ENCODE measurements at places on chromosomes 5 and 9.
A peak's percentile ranks its signal among the peaks of the same experiment; 100 is the strongest.

DNA sequence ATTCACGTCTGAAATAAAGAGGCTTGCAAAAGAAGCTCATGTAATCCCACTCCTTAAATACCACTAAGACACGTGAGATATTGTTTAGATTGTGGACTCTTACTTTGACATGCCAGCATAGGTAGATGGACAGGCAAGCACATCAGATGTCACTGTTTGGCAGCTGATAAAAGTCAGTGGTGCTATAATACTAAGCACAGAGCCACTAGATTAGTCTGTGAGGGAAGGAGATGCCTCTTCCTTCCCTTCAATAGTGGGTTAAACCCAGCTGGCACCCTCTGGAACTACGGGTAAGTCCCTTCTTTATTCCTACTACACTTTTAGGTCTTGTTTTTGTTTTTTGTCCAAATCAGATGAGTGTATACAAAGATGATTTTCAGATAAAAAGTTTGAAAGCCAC is at the start of gene MYOT:
Gene MYOT, plus strand, starts transcription at position 197 of the 400 bp plus-strand sequence. CDS start 2,792 bp downstream, outside the sequence.
- DNase-seq: no peak

- DNase-seq: peak; percentile 87
Observed at GRCh38 chr5:9903801-9904200, 273.6 kb upstream of the TAS2R1 start.

DNA sequence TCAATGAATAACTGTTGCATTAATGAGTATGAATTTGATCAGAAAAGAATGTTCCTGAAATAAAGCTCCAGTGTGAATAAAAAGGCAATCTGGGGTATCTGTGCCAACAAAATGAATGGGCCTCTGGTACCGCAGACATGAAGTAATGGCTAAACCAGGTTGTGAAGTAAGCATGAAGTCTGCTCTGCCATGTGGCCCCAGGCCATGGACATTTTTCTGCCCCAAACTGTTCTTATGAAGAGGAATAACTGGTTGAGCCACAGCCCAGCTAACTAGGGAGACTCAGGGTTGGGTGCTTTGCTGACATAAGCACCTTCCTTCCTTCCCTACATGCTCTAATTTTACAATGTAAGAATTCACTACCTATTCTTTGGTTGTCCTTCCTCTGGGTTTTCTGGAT is 147.4 kb upstream of the LRRTM2 start:
- no peak for DNase-seq

- no peak for DNase-seq
Observed at GRCh38 chr9:134980991-134981390, 63.3 kb upstream of the FCN1 start.

DNA sequence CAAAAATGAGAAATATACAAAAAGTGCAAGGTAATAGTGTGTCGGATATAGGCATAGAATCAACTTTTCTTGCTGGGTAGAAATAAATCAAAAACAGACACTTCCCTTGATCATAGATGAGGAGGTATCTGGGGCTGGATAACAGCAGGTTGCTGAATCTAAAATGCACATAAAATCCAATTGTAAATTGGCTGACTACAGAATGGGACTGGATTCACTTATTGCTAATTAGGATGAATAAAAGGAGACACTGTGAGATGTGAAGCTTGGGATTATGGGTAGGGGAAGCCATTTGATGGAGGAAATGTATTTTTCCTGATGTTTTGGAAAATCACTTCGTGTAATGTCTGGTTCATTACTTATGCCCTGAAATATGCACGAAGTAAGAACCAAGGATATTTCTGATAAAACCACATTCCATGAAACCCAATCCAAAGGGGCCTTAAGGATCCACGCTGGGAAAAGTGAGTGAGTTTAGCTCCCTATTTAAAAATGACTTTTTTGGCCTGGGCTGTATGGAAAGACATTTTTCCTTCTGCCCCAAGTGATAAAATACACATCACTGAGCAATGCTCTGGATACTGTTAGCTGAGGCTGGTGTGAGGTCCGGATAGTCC is 136.1 kb downstream of the MARCHF11 start:
- DNase-seq: no peak

DNA sequence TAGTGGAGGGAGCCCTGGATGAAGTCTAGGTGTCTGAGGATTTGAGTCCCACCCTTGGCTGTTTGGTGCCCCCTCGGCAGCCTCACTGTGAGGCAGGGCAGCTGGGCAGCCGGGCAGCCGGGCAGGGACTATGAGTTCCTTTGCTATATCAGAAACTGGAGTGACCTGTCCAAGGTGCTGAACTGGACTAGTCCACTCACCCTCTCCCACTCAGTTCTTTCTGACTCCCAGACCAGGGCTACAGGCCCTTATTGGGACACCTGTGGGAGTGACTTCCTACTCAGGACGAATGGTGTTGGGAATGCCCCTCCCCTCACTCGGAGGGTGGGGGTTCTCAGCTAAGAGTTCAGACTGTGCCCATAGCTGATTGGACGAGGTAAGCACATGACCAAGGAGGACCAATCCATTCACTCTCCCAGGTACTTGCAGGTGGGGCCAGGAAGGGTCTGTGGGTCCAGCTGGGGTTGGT is 34.1 kb upstream of the RAPGEF1 start:
- no peak for DNase-seq

DNA sequence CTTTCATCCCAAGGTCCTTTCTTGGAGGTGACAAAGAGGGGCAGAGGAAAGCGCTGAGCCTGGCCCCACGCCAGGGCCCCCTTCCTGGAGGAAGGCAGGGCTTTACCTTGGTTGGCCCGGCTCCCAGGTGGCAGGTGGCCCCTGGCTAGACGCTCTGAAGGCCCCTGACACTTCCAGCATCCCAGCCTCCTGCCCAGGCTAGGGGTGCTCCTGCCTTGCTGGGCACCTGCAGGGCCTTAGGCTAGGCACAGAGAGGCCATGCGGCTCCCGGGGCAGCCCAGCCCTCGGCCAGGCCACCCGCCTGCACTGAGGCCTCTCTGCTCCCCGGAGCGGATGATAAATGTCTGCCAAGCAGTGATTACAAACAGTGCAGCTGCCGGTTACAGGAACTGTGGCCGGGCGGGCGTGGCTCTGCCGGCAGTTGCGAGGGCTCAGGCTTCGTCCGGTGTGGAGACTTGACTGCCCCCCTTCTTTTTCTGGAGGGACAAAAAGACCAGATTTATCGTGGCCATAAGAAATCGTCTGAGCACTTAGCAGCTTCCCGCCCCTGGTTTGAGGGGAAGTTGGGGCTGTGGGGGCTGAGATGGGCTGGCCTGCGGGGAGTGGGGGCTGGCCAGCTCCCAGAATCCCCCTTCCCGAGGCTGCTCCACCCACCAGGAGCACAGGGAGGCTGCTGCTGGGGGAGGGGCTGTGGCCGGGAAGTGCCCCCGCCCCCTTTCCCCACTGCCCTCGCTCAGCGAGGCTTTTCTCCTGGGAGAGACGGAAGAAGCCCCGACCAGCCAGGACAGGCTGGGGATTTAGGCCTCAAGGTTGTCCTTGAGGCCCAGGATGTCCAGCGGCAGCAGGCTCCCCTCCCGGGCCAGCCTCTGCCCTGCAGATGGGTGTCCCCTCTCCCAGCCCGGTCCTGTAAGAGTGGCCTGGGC is 31.6 kb upstream of the UBAC1 start:
- DNase-seq: peak; percentile 87

GRCh38 chr5:158701007-158701391 is 398.7 kb downstream of the EBF1 start:
- DNase-seq: no peak

GRCh38 chr9:37262410-37262809 is 142.0 kb downstream of the ZCCHC7 start:
- no peak for DNase-seq

DNA sequence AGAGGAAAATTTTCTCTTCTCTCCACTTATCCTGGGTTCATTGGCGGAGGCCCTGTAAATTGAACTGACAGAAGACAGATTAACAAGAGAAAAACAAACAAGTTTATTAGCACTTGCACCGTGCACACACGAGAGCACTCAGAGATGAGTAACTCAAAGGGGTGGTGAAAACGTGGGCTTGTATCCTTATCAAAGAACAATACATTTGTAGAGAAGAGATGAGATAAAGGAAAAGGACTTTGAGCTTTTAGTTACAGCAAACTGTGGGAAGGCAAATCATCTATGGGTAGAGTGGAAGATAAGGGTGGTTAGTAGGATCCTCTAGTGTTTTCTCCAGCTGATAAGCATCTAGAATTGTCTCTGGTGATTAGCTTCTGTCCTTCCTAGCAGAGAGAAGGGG is 44.4 kb upstream of the ROR2 start:
- no peak for DNase-seq

GRCh38 chr5:52702877-52703276 is 84.8 kb upstream of the ITGA1 start:
- no peak for DNase-seq
